Natural killer cell (primary cell): ENCODE measurements at places on chromosomes 11 and 22. TPM values are rescaled to one million over a fixed set of nuclear protein-coding genes. Genes with fewer than 3 reads are reported as not detected.

Gene NDUFA6
- total RNA-seq, result 63.8 TPM

- no peak for DNase-seq
These were observed 143.6 kb downstream of the TEAD1 start for GRCh38 chr11:12817681-12818332.

DNA sequence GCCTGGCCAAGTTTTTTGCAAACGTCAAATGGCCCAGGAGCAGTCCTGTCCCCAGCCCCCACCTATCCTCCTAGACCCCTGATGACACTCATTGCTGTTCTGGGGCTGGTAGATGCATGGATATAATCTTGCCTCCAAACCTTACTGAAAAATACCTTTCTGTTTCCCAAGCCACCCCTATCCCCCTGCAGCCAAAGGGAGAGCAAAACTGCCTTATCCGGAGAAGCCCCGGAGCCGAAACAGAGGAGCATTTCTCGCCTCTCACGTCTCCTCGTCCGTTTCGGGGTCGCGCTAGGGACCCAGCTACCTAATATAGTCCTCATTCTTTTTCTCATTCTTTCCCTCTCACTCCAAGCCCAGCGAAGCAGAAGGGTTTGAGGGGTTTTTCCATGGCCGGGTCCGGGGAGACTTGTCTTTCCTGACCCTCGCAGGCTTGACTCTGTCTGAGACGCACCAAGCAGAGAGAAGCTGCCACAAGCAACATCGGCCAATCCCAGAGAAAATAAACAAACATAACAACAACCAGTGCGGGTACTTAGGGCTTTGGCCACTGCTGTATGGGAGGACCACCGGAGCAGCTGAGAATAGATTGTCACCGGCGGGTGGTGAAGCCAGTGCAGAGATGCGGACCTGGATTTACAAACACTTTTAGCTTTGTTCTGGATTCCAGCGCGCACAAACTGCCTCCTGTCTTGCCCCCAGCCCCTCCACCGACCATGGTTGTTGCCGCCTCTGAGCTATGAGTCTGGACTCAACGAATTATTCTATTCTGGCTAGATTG, 1.6 kb downstream of the BSX start:
- peak; percentile 5 for DNase-seq

DNA sequence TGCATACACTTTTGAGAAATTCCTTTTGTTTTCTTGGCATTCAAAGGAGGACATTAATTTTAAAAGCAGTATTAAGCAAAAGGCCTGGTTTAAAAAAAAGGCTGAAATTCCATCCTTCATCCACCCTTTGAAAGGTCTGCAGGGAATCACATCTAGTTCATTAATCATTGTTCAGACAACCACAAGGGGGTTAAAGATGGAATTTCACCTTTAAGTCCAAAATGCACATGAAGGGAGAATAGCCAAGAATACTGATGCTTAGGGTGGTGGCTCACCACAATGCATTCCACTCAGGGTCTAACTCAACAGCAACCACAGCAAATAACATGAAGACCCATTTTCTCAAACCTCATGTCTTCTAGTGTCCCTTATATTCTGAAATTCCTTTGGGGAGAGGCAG, 256.9 kb downstream of the CADM1 start:
- DNase-seq, result no peak

- no peak for DNase-seq
These were observed 2220.7 kb upstream of the RAG2 start for GRCh38 chr11:38818720-38819119.

- DNase-seq, result no peak
These were observed 18.8 kb upstream of the ST3GAL4 start for GRCh38 chr11:126336671-126337101.

DNA sequence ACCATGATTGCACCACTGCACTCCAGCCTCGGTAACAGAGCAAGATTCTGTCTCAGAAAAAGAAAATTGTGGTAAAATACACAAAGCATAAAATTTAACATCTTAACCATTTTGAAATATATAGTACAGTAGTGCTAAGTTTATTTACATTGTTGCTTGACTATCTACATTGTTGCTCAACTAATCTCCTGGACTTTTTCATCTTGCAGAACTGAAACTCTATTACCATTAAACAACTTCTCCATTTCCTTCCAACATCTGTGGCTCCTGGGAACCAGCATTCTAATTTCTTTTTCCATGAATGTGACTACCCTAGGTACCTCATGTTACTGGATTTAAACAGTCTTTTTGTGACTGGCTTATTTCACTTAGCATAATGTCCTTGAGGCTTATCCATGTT, 13.5 kb upstream of the VWA5A start:
- DNase-seq, result no peak

DNA sequence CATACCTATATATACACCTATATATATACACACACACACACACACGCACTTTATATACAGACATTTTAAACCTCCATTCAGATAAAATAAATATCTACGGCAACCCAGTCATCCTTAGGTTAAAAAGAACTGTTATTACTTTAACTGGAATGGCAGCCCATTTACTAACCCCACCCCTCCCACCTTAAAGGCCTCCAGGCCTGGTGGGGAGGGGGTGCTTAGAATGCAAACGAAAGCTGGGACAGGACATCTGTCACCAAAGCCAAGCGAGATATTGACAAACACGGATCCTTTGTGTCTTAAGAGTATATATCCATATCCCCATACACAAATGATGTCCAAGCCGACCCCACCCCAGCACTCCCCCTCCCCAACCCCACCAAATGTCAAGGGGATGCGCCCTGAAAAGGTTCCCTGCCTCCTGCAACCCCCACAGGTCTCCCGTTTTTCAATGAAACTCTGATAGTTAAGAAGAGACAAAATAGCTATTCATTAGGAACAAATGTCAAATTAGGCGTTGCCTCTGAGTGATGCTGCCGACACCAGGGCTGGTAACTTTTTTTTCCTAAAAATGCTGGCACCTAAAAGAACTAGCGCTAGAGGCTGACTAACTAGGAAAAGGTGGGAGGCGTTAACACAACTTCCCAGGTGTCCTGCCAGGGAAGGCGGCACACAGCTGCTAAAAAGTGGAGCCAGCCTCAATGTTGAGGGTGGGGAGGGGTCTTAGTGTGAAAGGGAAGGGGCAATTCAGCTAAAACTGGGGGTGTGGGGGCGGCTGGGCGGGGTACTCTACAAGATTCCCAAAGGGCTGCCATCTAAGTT, 5.6 kb downstream of the MN1 start:
- no peak for DNase-seq

Gene NCF4
- 33.2 TPM for total RNA-seq

Gene PKDREJ
- 0.20 TPM for total RNA-seq
